ENCODE measurements at places on chromosomes 5 and 9.

GRCh38 chr5:17805227-17805825 lies 171.1 kb downstream of the TAF11L14 start:
- no peak for DNase-seq

- no peak for DNase-seq
Observed at GRCh38 chr9:86550401-86550800, 196.2 kb upstream of the TUT7 start.

DNA sequence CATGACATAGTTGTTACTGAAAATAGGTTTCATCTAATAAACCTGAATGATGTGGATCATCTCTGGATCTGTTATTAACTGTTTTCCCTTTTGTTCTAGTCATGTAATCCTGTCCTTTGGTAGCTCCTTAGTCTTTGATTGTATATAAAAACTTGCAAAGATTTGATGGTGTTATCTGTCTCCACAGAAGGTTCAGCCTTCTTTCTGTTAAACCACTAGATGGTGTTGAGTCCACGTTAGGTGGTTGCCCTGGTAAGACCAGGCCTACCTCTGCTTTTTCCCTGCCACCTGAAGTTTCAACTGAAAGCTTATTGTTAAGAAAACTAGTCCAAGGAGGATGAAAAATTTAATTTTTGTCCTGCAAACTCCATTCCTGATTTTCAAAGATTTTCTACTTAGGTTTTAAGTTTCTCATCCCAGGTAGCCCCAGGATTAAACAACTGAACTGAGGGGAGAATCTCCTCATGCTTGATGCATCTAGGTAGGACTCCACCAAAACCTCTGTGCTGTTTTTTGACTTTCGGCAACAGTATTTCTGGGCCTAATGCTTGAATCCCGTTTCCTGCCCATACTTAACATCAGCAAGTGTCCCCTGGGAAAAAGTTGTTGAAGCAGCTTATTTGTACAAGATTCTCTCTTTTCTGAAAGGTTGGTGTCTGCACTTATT lies 68.5 kb downstream of the RICTOR start:
- DNase-seq = no peak

DNA sequence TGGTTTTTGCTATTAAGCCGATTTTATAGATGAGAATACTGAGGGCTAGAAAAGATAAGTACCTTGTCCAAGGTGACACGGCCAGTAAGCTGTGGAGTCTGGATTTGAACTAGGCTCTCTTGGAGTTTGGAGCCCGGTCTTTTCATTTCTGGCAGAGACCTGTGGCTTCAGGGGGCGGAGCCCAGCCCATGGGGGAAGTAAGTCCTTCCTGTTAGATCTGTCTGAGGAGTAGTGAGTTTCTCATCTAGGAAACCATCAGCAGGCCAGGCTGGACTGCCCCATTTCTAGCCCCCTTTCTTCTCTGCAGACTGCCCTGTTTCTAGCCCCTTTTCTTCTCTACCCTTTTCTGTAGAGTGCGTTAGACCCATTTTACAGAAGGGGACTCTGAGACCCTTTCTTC lies 521 bp upstream of the PTGS1 start:
- no peak for DNase-seq

DNA sequence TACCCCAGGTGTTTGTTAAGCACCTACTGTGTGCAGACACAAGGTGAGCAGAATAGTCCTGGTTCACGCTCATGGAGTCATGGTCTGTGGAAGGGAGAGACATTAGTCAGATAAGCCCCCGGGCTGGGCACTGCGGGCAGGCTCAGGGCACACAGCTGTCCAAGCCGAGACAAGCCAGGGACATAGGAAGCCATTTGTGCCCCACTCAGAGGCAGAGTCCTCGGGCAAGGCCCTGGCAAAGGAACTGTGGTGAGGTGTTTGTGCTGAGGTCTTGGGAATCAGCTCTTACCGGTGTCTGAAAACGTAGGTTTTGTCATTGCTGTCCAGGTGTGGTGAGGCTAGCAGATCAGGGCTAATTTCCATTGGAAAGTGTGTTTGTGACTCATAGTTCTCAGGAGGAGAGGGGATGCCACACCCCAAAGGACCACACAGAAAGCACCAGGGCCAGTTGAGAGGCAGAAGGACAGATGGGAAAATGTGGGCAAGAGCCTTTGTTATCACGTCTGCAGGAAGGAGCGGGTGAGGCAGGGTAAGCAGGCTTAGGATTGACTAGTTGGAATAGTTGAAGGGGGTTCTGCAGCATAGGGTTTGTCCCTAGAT lies 46.1 kb upstream of the NEURL1B start:
- no peak for DNase-seq

DNA sequence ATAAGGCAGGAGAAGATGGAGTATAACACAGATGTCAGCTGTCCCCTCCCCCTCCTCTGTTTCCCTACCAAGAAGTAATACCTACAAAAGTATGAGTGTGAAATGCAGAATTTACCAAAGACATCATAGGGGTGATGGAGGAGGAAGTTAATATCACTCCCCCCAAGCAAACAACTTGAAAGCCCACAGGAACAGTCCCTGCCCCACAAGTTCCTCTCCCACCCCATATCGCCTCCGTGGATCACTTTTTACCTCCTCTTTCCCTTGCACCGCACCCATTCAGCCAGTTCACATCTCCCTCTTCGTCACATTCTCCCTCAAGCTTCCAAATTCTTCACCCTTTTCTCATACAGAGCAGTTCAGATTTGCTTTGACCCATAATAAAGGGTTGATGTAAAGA lies 7.0 kb upstream of the SIL1 start:
- DNase-seq = no peak

GRCh38 chr5:54651482-54652076 lies 134.0 kb downstream of the SNX18 start:
- no peak for DNase-seq

GRCh38 chr9:6921315-6921714 lies 163.5 kb downstream of the KDM4C start:
- no peak for DNase-seq

- no peak for DNase-seq
Observed at GRCh38 chr9:581673-582497, 259.6 kb upstream of the DMRT1 start.

Data from activated naive CD4-positive, alpha-beta T cell treated with anti-CD3 and anti-CD28 coated beads, Interleukin-2, amount 50 U/mL, for 16 hours (primary cell).